ENCODE measurements at places on chromosomes 3 and 15.

GRCh38 chr3:145849115-145849514, 311.9 kb downstream of the PLOD2 start:
- DNase-seq = no peak

- no peak for DNase-seq
These were observed 145.4 kb upstream of the PROK2 start for GRCh38 chr3:71930056-71930991.

DNA sequence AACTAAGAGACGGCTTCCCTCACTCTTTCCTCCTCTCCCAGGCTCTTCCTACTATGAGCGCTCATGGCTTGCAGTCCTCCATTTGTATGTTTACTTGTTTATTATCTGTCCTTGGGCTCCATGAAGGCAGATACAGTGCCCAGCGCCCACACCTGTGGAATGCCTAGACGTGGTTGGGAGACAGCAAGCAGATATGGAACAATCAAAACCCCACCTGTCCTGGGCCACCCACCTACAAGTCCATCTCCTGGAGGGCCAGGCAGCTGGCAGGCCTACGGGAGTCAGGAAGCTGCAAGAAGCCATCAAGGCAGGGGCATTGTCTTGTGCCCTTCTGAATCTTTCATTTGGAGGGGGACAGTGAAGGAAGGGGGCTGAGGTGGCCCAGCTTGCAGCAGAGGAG, 104.7 kb downstream of the IQSEC1 start:
- no peak for DNase-seq

DNA sequence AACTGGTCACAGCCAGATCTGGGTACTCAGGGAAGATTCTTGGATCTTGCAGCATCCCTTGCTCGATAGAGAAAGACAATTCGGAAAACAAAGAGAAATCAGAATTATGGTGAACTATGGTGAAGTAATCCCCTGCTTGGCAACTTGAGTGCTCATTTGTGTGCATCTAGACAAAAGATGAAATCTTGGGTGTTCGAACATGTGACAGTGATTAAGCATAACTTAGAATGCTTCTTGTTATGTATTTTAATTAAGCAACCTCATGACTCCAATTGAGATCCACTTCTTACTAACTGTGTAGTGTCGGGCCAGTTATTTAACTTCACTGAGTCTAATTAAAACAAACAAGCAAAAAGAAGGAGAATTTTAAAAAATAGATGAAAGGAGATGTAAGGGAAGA, 56.5 kb downstream of the ZNF385D start:
- no peak for DNase-seq

DNA sequence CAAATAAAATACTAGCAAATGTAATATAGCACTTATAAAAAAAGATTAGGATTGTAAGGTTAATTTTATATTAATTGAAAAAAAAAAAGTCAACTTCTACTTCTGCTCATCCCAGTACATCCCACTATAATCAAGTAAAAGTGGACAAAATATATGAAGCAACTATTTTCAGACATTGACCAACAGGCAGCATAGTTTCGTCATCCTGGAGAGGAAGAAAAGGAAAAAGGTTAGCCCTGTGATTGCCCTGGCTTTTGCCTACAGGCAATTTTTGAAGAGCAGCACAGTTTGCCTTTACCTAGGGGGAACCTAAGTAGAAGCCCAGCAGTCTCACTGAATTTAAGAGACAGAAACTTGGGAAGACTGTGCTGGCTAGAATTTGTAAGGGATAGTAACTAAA, 52.2 kb upstream of the ACTC1 start:
- DNase-seq = no peak

- DNase-seq = no peak
These were observed 134.0 kb upstream of the IL12A start for GRCh38 chr3:159854500-159855124.

DNA sequence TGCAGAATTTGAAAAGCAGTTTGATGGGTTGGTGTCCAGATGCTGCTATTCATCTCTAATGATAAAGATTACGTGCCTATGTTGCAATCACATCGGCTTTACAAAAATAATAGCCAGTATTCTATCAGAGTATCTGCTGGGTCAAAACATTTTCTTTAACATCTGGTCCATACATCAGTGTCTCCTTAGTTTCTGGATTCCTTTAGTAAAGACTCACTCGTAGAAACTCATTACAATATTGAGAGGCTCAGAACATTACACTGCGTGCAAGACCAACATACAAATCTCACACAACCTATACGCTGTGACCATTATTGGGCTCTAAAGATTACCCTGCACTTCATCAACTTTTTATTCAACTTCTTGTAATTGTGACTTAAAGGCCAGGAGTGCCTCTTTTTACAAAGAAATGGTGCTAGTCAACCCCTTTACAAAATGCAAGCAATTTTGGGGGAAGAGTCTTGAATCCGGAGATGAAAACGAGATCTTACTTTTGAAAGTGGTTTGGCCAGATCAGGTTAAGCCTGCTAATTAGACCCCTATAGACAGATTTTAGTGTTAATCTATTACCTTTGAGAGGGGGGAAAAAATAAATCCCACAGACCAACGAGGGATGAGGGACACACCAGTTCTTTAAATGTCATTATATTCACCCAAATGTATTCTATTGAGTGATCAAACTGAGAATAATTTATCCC, 2.9 kb downstream of the TRA2B start:
- no peak for DNase-seq

DNA sequence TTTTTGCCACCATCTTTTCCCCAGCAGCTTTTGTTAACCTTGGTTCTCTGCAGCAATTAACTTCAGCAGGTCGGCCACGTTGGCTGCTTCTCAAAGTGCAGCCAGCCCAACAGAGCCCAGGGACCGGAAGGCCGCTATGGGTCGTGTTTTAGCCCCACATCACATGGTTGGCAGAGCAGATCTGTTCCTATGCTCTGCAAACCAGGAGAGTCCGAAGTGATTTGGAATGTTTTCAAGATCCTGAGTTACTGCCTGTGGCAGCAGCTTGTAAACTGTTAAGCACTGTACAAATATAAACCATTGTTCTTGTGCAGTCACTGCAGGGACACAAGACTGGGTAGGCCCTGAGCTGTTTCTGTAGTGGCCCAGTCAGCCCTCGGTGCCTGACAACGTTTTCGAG, 69.6 kb upstream of the MYZAP start:
- no peak for DNase-seq

GRCh38 chr3:5498981-5499380, 311.5 kb downstream of the EDEM1 start:
- no peak for DNase-seq

GRCh38 chr3:177197727-177198460, 612 bp upstream of the TBL1XR1 start:
- no peak for DNase-seq

DNA sequence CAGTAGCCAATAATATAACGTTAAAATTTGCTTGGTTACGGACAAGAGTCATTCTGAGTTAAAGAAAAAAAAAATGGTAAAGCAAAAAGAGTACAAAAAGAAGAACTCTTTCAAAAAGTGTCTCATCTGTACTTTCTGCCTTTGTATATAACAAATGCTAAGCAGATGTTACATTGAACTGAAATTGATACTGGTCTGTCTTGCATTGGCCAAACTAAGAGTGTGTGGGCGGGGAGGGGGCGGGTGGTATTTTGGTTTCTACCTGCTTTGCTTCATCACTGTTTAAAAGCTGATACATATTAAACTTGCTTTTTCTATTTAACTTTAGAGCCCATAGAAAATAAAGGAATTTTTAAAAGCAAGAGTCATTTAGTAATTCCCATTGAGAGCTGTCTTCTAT, 215.0 kb upstream of the THBS1 start:
- DNase-seq = no peak

- DNase-seq = no peak
These were observed 53.0 kb downstream of the STARD5 start for GRCh38 chr15:81270781-81271491.

GRCh38 chr3:8368598-8368997, 133.0 kb upstream of the LMCD1 start:
- DNase-seq = no peak

- DNase-seq = no peak
These were observed 10.3 kb downstream of the STARD5 start for GRCh38 chr15:81313686-81314085.

DNA sequence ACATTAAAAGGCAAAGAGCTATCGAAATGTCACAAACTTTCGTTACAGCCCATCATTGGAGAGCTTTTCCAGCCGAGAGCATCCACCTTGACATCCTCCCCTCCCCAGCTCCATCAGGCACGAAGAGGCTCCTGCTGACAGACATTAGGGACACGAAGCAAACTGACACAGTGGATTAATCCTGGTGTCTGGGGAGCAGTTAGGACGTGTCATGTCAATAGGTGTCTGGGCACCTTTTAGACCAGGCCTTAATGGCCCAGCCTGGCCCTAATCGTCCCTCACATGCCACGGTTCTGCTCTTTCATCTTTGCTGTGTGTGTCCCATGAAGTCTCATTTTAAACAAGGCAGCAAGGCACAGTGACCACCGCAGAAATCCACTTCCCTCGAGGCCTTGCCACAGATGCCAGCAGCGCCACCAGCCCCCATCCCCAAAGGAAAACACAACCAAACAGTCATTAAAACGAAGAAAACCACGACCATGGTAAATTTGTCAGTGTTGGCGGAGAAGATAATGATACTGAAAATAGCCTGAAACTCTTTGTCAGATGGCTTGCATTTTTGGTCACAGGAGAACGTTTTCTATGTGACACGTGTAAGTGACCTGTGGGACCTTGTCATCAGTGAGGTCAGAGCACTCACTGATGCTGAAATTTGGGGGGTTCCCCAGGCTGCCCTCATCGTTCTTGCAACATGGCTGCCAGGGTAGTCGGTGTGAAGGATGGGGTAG, 16.3 kb upstream of the PCSK6 start:
- DNase-seq = no peak

DNA sequence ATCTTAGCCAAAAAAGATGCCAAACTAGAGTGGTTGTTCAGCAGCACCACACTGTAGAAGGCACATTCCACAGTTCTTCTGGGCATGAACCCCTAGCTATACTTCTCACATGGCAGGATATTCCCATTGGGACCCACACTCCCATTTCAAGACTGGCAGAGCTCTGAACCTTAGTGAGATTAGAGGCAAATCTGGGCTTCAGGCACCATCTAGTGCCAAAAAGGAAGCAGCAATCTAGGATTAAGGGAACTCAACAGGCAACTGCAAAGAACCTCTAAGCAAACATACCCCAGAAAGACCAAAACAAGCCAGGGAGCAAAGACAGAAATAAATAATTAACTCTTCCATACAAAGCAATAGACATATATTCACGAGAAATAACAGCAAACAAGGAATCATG, 66.2 kb downstream of the TAFA4 start:
- DNase-seq = no peak

DNA sequence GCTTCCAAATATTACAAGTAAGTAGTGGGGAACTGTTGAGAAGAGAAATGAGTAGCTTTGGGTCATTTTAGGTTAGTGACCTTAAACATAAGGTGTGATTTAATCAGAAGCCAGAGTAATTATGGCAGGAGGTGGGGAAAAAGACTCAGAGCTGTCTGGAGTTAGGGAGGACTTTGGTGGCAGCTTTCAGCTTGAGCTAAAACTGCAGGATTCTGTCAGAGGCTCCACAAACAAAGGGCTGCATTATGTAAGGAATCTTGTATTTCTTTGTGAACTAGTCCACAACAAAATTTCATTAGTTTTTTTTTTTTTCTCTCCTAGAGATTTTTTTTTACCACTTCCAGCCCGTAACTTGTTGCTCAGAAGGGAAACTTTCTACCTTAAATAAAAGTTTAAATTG, 345.3 kb downstream of the TIGIT start:
- DNase-seq = no peak

DNA sequence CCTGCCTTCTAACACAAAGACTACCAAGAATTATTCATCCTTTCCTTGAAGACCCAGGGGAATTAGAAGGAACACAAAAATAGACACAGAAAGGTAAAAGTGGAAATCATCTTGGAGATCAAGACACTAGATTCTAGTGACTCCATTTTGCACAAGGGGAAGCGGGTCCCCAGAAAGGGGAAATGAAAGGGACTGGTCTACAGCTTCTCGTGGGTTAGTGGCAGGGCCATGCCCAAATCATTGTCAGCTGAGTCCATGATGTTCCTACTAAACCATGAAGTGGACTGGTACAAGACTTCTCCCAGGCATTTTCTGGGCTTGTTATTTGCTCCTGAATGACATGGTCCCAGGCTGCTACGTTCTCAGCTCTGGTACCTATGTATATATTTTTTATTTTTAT, 230.7 kb upstream of the TPRG1 start:
- DNase-seq = no peak

DNA sequence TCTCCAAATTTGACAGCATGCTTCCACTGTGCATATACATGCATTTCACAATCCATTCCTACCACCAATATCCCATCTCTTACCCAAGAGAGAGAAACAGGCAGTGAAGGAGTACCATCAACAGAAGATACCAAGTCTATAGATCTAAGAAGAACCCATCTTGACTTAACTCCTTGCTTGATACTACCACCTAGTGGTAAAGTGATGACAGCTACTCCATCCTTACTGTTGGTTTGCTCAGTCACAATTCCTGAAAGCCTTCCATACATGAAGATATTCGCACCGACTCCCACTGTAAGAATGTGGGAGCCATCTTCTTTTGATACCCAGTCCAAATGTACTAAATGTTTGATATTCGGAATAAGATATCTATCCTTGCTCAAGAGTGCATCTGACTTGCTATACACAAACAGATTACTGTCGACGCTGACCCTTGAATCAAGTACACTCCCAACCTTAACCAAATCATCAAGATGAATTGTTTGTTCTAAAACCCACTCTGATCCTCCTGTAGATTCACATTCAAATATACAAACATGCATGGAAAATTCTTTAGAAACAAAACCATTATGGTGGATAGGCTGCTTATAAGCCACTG, 123.1 kb downstream of the DMXL2 start:
- DNase-seq = peak; percentile 11

GRCh38 chr15:50227076-50227475, 38.5 kb downstream of the HDC start:
- DNase-seq = no peak

DNA sequence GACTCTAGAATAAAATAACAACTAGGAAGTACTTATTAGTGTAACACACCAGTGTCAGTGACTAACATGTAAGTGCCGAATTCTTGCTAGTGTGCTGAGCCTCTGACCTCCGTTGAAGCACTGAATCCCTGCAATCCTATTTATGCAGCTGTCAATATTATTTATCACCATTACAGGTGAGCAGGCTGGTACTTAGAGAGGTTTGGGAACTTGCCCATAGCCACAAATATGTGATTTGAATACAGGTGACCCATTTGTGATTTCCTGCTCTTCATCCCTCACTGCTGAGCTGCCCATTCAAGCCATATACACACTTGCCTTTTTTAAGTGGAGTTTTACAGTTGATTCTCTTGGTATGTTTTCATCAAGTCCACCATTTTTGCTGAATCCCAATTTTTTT, 12.2 kb downstream of the EIF4E3 start:
- DNase-seq = peak; percentile 28

GRCh38 chr15:58530056-58530590, 98.3 kb downstream of the LIPC start:
- no peak for DNase-seq

DNA sequence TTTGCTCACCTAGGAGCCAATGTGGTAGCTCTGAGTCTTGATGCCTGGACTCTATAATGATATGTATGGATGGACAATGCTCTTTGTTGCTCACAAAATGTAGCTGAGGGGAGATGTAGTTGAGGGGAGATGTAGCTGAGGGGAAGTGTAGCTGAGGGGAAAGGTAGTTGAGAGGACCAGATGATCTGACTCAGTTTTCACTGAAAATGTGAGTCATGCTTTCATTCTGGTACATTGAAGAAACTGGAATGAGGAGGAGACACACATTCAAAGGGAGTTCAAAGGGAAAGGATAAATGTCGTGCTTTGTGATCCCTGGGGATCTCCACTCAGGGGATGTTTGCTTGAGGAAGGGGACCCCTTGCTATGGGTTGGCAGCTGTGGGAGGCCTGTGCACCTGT, 302.9 kb upstream of the TRIM42 start:
- no peak for DNase-seq

GRCh38 chr3:73552700-73553099, 72.0 kb downstream of the PDZRN3 start:
- no peak for DNase-seq
